ENCODE measurements at places on chromosomes 1 and 21.

GRCh38 chr1:206967096-206967849 is 3.0 kb downstream of the FCAMR start:
- DNase-seq = peak; percentile 52

GRCh38 chr1:203282720-203283542 is 22.4 kb upstream of the BTG2 start:
- no peak for DNase-seq

GRCh38 chr1:234970731-234971476 is 157.7 kb downstream of the TOMM20 start:
- no peak for DNase-seq

GRCh38 chr1:186749820-186750219 is 69.6 kb upstream of the PTGS2 start:
- DNase-seq = no peak

DNA sequence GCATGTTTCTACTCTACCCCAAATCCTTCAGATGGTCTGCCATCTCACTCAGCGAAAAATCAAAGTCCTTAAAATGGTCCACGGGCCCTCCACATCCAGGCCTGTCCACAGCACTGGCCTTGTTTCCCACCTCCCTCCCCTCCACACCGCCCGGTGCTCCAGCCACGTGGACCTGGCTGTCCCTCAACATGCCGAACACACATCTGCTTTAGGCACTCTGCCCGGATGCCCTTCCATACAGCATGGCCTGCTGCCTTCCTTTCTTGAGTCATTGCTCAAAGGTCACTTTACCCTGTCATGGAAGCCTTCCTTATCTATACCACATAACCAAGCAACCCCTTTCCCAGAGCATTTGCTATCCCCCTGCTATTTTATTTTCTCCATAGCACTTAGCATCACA is 143.0 kb downstream of the DNM3 start:
- DNase-seq = no peak

- no peak for DNase-seq
Measured at GRCh38 chr1:47875831-47876586, 121.2 kb downstream of the TRABD2B start.

DNA sequence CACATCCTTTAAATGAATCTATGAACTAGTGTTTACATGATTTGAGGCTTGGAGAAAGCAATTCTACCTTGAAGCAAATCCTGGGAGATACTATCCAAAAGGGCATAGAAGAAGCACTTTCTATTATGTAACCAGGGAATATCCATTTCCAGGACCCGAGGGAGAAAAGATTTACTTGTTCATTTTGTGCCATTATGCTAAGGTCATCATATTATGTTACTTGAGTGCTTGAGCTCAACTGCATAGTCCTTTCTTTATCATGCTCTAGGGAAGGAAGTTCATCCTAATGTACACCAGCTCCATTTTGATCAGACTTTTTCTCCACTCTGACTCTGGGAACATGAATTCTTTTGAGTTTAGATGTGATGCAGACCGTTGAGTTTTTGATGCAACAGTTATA is 188.6 kb upstream of the SNX7 start:
- DNase-seq = no peak

DNA sequence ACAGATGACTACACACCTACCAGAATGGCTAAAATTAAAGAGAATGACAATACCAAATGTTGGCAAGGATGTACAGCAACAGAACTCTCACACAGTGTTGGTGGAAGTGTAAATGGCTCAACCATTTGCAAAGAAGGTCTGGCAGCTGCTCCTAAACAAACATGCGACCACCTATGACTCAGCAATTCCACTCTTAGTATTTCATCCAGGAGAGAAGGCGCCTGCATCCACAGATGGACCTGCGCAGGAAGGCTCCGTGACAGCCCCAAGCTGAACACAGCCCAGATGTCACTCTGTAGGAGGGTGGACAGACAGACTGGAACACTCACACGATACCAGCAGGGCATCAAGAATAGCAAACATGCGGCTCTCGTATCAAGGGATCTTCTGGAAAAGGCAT is 6.7 kb downstream of the PTTG1IP start:
- DNase-seq = no peak

GRCh38 chr1:22527555-22528296 is 35.6 kb upstream of the EPHA8 start:
- no peak for DNase-seq

DNA sequence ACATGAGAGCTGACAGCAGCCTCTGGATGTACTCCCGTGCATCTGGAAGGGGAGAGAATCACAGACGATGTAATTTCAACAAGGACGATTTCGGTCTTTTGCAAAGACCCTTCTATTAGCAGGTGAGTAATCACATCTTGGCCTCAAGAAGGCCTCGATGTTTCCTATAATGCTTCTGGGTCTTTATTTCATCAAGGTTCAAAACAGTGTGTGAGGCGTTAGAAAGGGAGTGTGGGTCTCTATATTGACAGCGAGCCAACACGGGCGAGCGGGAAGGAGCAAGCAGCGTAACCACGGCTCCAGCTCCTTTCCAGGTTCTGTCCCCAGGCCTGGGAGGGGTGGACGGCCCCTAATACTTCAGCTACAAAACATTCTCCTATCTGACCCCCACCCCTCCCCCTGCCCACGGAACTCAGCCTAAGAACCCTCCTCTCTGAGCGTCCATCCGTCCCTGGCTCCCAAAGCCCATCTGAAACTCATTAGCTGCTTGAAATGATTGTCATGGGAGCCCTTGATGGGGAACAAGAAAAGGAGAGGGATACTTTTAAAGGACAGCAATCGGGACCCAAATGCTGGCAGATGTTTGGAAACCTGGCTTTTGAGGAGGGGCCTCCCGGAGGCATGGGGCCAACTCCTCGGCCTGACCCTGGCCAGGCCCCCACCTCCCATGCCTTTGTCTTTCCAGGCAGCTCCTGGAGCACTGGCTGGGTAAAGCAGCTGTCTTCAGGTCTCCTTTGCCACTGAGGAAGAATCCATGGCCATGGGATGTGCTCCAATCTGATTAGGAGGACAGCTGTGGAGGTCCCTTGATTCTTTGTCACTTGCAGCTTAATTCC is 250.8 kb downstream of the FOXD2 start:
- DNase-seq = no peak

DNA sequence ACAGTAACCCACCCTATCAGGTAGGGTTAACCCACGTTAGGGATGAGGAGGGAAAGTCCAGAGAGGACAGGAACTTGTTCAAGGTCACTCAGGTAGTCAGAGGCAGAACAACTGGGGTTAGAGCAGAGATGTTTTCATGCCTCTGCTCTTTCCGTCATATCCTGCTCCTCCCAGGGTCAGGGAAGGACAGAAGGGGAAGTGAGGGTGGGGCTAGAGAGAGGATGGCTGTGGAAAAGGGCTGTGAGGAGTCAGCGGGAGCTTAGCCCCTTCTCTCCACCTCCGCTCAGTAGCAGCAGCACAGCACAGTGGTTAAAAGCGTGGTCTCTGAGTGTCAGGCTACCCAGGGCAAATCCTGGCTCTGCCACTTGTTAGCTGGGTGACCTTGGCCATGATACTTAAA is 36.5 kb downstream of the DDX20 start:
- no peak for DNase-seq

DNA sequence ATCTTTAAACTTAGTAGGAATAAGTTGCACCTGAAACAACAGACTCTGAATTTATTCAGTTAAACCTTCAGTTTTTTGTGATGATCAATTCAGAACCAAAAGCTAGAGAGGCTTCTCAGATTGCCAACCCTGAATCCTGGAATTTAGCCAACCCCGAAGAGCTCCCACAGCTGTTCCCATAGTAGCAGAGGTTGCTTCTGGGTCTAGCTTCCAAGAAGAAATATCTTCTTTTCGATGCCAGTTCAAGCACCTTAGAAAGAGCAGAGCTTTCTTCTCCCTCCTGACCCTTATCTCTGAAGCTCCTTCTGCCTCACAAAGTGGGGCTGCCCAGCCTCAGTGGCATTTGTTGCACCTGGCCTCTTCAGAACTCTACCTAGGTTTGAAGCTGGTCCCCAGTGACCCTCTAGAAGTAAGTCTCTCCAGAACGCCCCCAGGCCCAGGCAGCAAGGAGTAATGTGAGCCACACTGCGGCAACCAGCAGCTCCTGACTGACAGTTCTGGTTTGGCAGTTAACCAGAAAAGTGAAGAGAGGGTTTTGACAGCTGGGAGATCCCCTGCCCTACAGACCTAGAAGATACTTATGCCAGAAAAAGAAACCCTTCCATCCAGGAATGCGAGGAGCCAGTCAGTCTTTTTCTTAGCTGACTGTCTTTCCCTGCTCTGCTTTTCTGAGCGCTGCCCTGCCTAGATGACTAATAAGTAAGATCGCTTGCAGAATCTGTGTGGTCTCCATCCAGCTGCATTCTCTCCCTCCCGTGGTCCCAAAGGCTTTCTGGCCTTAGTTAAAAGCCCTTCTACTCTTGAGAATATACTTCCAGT is 165.9 kb downstream of the ADGRL4 start:
- no peak for DNase-seq

GRCh38 chr1:246417813-246418564 is 89.1 kb downstream of the SMYD3 start:
- no peak for DNase-seq

DNA sequence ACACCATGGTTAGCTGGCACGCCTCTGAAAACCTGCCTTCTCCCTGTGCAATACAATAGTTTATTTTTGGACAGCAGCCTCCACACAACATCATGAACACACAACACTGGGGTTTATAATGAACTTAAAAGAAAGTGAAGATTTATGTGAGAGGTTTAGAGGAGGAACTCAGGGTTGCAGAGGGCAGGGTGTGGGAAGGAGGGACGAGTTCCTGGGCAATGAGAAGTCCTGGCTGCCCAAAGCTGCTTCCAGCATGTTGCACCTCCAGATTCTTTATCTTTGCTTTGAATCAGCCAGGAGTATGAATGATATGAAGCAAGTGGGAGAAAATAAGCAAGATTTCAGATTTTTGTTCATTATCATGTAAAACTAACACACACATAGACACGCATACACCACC is 11.3 kb upstream of the LRRC8D start:
- DNase-seq = no peak

DNA sequence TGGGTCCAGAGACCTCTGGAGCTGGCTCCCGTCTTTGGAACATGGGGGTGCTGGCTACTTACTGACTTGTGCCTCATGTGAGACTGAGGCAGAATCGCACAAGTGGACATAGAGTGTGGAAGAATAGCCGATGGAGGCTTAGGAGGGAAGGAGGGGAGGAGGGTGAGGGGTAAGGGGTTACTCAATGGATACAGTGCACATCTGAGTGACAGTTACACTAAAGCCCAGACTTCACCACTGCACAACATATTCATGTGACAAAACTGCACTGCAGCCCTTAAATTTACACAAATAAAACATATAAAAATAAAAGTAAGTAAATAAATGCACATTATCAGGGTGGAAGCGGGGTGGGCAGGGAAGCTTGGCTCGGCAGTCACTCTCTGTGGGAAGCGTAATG is 197.7 kb upstream of the RAB4A start:
- DNase-seq = no peak

DNA sequence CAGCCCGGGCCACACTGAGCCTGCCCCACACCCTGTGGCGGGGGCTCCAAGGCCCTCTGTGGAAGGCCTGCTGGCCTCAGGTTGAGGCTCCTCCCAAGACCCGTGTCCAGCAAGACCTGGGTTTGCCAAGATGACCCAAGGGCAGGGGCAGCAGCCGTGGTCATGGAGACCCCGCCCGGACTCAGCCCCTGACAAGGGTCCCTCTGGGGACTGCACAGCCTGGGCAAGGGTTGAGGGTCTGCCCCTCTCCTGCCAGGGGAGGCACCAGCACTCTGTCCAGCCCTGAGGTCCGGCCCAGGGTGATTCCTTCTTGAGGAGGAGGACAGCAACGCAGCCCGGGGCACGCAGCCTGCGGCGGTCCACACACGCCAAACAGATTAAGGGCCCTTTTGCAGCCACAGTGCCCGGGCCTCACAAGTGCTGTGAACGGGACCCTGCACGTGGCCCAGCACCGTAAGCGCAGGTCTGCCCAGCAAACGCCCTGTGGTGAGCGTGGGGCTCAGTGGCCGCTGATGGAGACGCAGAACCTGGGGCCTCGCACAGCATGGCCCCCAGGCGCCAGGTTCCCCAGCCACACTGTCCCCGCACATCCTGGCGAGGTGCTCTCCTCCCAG is 3.4 kb downstream of the SPATC1L start:
- no peak for DNase-seq

GRCh38 chr1:3780901-3781300 is 8.4 kb downstream of the SMIM1 start:
- no peak for DNase-seq
